Activated naive CD8-positive, alpha-beta T cell treated with anti-CD3 and anti-CD28 coated beads, Interleukin-2, amount 50 U/mL, for 24 hours (primary cell): ENCODE measurements at places on chromosomes 4 and X.

- DNase-seq = no peak
Measured at GRCh38 chr4:74764119-74764518, 30.2 kb downstream of the BTC start.

GRCh38 chrX:136851526-136851925 is 29.0 kb downstream of the RBMX start:
- no peak for DNase-seq

- no peak for DNase-seq
Measured at GRCh38 chr4:57231781-57232180, 121.6 kb upstream of the IGFBP7 start.

- no peak for DNase-seq
Measured at GRCh38 chr4:102174719-102175189, 170.5 kb downstream of the SLC39A8 start.

- DNase-seq = no peak
Measured at GRCh38 chr4:93416344-93417128, 412.0 kb upstream of the ATOH1 start.

GRCh38 chr4:42596918-42597317 is 60.0 kb downstream of the ATP8A1 start:
- DNase-seq = no peak

GRCh38 chr4:7328913-7329638 is 105.7 kb downstream of the PSAPL1 start:
- no peak for DNase-seq

- DNase-seq = no peak
Measured at GRCh38 chr4:85151371-85151770, 184.9 kb upstream of the WDFY3 start.

DNA sequence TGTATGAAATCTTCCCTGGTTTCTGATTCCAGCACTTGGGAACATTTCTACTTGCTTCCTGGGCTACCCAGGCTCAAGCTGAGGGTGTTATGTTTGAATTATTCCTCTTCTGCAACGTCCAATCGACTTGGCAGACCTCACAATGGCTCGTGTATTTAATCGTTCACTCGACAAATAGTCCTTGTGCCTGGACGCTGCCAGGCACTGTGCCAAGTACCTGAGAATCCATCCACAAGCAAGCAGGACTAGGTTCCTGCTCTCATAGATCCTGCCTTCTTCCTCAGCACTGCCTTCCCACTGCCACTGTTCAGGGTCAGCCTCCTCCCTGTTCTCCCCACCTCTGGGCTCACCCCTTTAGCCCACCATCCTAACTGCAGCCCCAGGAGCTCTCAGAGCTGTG is 113.3 kb downstream of the EFNB1 start:
- no peak for DNase-seq

DNA sequence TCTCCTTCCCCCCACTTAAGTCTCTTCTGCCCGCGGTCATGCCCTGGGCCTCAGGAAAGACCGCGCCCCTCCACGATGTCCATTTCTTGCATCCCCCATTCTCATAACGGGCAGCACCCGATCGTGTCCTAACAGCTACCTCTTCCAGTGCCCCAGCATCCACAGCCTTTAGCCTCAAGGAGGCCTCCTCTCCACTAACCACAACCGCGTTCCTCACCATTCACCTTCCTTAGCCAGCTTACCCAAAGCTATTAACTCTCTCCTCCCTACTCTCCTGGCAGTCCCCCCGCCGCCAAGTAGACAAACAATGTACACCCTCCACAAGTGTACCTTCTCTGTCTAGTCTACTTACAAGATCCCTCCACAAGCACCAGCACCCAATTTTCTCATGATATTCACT is 58.6 kb upstream of the PAGE5 start:
- DNase-seq = no peak

GRCh38 chr4:1133033-1133432 is 19.7 kb upstream of the RNF212 start:
- no peak for DNase-seq

GRCh38 chr4:145546175-145546915 is 64.7 kb downstream of the SMAD1 start:
- no peak for DNase-seq

DNA sequence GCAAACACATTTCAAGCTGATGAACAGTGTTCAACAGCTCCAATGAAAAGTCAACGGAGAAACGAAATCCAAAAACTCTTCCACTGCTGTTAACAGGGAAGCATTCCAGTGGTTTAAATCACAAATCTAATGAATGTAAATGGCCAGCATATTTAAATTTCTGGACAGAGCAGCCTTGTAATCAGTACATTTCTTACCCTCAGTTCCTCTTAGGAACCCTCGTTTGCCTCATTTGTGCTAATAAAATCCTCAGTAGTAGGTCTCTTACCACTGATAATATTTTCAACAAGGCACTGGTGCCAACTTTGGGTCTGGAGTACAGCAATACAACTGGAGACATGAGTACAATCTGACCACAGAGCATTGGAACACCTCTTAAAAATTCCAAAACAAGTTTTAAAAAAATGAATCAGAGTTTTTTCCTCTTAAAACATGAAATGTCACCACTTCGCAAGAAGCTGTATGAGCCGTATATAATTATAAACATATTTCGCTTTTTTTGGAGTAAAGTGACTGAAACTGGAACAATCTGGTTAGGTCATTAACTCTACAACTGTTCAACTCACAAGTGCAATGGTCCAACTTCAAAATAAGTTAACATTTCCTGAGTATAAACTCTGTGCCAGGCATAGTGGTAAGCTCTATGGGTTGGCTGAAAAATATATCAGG is 211.2 kb downstream of the CPEB2 start:
- no peak for DNase-seq

GRCh38 chr4:100804576-100805360 is 286.9 kb upstream of the EMCN start:
- no peak for DNase-seq

DNA sequence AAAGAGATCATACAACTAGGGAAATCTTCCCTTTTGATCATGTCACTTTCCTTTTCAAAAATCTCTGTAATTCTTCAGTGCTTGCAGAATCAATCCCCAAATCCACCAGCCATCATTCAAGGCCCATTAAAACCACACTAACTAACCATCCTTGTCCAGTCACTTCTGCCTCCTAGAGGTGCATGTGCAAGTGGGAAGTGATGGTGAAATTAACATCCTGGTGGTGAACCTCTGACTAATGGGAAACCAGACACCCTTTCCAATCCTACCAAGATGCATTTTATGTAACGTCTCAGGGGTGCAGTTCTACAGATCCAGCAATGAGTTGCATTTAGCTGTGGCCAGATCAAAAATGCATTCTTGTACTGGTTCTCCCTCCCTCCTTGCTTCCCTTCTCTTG is 341.8 kb downstream of the RAPGEF2 start:
- no peak for DNase-seq

- no peak for DNase-seq
Measured at GRCh38 chrX:39203427-39203826, 402.2 kb downstream of the MID1IP1 start.

GRCh38 chr4:40998675-40999358 is 215.5 kb downstream of the APBB2 start:
- DNase-seq = no peak

GRCh38 chrX:136659174-136659573 is 11.2 kb downstream of the CD40LG start:
- no peak for DNase-seq

DNA sequence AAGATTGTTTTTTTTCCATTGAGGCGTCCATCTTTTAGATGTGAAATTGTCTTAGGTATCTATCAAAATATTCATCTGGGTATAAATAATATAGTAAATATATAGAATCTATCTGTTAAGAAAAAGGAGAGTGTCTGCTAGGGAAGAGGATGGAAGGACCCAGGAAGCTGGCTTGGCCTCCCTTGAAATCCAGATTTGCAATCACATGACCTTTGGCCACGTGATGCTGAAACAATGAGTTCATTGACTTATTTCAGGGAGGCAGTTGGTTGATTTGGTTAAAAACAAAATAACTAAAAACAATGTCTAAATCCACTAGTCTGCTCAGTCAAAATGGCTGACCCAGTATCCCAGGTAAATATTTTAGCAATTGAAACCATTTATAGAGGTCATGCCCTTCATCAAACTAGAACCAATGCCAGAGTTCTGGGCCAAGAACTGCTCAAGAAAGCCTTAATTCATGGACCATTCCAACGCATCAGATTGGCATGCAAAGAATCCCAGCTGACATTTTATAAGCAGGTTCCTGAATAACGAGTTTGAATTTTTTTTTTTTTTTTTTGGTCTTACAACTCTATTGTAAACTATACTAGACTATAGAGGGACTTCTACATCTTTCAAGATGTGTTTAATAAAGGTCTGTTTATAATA is 172.7 kb downstream of the MID1 start:
- no peak for DNase-seq

DNA sequence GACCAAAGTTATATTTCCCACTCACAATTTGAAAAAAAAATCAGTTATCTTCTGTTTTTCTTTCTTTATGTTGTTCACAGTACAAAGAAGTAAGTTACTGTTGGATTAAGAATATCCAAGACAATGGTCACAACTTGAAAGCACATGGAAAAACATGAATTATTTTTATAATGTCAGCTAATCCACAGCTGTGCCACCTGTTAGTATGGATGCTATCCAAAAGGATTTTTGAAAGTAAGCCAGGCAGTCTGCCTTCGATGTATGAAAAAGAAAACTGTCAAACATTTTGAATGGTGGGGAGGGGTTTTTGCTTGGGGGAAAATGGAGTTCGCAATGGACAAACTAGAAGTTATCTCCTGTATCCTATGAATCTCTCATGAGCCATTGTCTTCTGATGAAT is 6.2 kb downstream of the GPM6A start:
- DNase-seq = no peak

DNA sequence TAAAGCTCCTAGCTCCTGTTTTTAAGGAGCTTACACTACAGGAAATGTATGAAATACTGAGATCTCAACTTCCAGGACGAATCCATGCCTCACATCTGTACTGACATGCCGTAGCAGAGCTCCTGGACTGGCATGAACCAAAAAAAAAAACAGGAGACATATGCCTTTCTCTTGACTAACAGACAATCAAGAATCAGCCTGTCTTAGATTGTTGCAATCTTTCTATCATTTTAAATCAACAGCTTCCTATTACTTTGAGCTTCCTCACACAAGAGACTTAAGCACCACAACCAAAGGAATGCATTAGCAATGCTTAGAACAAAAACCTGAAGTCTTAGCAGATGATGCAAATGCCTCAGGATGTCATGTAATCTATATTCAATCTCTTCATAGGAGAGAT is 34.7 kb upstream of the AREG start:
- DNase-seq = no peak

DNA sequence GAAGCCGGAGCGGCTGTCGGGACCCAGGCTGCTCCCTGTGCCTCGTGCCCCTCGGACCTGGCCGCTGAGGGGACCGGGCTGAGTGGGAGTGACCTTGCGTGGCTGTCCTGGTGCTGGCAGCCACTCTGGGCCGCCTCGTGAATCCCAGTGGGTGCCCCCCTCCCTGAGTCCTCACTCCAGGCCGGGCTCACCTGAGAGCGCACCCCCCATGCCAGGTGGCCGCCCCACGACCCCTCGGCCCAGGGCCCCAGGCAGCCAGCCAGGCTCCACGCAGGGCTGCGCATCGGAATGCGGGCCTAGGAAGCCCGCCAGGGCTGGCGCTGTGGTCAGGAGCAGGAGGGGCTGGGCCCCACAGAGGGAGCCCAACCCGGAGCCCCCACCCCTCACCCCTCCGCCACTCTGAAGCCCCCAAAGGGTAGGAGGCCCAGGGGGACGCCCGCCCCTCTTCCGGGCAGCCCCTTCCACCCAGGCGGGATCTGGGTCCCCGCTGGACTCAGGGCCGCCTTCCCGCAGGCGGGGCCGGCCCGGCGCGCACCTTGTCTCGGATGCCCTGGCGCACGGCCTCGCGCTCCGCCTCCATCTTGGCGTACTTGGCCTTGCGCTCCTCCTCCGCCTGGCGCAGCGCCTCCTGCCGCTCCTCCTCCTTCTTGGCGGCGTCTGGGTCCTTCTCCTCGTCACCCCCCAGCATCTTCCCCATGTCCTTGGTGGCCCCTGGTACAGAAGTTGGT is 33.9 kb downstream of the CPLX1 start:
- DNase-seq = peak; percentile 47

GRCh38 chr4:26032630-26033317 is 118.8 kb downstream of the SMIM20 start:
- DNase-seq = no peak

GRCh38 chr4:170270628-170271027 is 180.9 kb upstream of the AADAT start:
- DNase-seq = no peak

DNA sequence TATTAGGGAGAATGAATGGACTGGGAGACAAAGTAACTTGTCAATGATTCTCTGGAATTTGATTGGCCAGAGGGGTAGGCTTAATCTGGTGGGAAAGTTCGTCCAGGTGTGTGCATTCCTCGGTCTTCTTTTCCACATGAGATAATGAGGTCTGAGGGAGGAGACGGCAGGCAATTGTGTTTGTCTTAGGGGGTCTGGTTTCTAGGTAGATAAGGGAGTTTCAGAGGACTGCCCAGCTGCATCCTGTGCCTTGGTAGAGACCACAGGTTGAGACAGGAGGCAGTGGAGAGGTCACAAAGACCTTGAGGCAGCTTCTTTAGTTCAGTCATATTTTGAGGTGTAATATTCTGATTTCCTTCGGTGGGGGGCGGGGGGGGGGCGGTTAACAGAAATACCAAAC is 4.3 kb downstream of the MGST2 start:
- no peak for DNase-seq

DNA sequence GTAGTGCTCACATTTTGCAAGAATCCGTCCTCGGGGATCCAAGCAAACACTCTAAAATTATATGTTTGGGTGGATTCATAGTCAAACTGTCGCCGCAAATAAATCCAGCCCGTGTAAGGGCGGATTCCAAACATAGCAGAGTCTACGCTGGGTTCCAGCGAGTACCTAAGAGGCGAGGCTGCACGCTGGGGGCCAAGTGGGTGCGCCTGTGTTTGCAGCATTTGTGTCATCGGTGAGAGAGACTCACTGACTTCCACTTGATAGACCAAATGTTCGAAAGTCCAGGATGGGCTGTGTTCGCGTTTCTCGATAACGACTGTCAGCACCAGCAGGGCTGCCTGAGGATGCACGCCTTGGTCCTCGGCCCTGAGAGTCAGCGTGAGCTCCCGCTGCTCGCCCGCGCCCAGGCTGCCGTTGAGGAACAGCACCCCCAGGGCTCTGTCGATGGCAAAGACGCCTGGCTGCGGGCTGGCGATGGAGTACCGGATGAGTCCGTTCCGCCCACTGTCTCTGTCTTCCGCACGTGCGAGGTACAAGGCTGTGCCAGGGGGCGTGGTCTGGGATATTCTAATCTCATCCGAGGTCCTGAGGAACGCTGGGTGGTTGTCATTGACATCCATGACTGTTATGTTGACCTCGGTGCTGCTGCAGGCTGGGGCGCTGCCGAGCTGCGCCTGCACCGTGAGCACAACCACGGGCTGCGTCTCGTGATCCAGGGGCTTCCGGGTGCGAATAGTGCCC is 158.7 kb downstream of the DCHS2 start:
- DNase-seq = peak; percentile 53

GRCh38 chr4:70192895-70193294 is 2.6 kb upstream of the ODAM start:
- no peak for DNase-seq
